ENCODE measurements at places on chromosomes 11 and 22. TPM values are rescaled to one million over a fixed set of nuclear protein-coding genes. Genes with fewer than 3 reads are reported as not detected.

GRCh38 chr11:33266393-33267215 lies 9.4 kb downstream of the HIPK3 start:
- H3K4me3 ChIP-seq, result no peak overlapping the region
- H3K36me3 ChIP-seq, result no peaks in the 10 kb centered on the region
- no peaks in the 10 kb centered on the region for H3K27me3 ChIP-seq
- no peak for DNase-seq

DNA sequence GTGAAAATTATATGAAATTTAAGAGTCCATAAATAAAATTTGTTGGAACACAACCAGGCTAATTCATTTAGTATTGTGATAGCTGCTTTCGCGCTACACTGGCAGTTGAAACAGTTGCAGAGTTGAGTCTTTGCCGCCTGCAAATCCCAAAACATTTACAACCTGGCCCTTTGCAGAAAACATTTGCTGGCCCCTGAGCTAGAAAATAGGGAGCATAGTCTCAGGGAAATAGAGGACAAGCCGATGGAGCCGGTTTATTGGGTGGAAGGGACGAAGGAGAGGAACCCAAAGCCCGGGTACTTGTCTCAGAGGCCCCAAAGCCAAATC lies 527 bp upstream of the SAC3D1 start:
- H3K4me1 ChIP-seq, result peaks cover 13% of the 10 kb centered on the region
- DNase-seq, result no peak
- H3K4me3 ChIP-seq, result peak overlapping the region; percentile 85
- peaks cover 6% of the 10 kb centered on the region for H3K36me3 ChIP-seq

DNA sequence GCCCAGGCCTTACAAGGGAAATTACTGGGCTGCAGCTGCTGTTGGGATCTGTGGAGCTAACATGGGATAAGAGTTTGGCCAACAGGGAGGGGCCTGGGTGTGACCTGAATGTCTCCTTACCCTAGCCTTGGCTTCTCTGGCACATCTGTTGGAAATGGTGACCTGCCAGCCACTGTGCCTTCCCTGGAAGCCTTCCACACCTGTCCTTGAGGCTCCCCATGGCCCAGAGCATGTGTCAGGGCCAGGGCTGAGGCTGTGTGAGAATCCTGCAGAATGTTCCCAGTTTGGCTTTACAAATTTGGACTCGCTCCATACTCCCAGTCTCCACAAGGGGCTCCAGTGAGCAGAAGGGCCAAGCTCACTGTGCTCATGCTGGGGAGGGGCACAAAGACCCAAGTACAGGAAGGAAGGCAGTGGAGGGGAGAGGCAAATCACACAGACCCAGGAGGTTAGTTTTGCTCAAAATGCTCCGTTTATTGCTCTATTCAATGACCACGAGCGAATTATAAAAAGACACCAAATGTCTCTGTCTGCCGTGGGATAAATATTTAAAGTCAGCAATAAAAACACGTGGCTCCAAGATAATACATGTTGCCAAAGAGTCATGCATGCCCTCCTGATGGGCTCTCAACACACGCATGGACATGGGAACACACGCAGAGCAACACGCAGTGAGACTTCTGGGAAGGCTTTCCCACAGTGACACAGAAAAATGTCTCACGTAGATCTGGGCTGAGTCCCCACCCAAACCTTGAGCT lies 1.7 kb upstream of the IGSF22 start:
- H3K27ac ChIP-seq, result no peak overlapping the region
- DNase-seq, result peak; percentile 91
- H3K4me1 ChIP-seq, result no peaks in the 10 kb centered on the region

GRCh38 chr22:36617694-36618522 lies 85.6 kb downstream of the CACNG2 start:
- no peak overlapping the region for H3K27ac ChIP-seq
- DNase-seq, result no peak
- peaks cover 30% of the 10 kb centered on the region for H3K27me3 ChIP-seq

Gene ACRV1
- total RNA-seq, result not detected

- H3K27me3 ChIP-seq, result peaks cover 2% of the 10 kb centered on the region
- peaks cover 4% of the 10 kb centered on the region for H3K4me1 ChIP-seq
- no peaks in the 10 kb centered on the region for H3K36me3 ChIP-seq
- no peak overlapping the region for H3K4me3 ChIP-seq
These were observed 39.8 kb upstream of the NNMT start for GRCh38 chr11:114256176-114256966.

GRCh38 chr11:61361741-61362541 lies at the start of the genes CYB561A3 and TMEM138:
CYB561A3 (minus strand) TSS chr11:61361882; CDS start chr11:61356713, 5,169 bp downstream.
TMEM138 (plus strand) TSS chr11:61362374; CDS start chr11:61364391, 2,017 bp downstream.
- H3K4me1 ChIP-seq, result peaks cover 45% of the 10 kb centered on the region
- peak within 1 kb of the TSS; percentile 84 for H3K4me3 ChIP-seq
- no peaks in the 10 kb centered on the region for H3K27me3 ChIP-seq
- peak; percentile 97 for DNase-seq

GRCh38 chr11:62865635-62866034 lies 15.1 kb upstream of the SLC3A2 start:
- no peaks in the 10 kb centered on the region for H3K36me3 ChIP-seq
- H3K4me1 ChIP-seq, result no peaks in the 10 kb centered on the region
- no peak overlapping the region for H3K4me3 ChIP-seq
- no peaks in the 10 kb centered on the region for H3K27me3 ChIP-seq
- no peak overlapping the region for H3K27ac ChIP-seq

Gene PTPN5
- not detected for total RNA-seq

DNA sequence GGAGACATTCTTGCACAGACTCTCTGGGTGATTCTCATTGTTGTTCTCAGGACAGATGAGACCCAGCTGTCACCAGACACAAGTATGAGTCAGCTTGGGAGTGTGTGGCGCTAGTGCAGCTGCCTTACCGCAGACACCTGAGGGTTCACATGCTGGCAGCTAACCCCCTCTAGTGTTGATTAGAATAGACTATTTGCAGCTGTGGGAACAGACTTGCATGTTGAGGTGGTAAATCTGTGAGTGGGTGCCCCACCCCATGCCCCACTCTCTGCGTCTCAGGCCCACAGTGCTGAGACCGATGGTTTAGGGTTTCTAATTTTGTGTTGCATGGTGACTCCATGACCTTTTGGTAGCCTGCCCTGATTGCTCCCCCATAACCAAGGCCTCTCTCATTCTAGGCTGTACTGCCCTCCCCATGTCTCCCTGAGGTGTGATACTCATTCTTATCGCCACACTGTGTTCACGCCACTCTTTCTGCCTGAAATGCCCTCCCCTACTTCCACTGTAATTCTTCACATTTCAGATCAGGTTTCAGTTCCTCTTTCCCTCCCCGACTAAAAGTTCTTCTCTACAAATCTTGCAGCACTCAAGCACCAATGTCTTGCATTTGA lies 73.7 kb upstream of the KIRREL3 start:
- peak; percentile 55 for DNase-seq
- H3K4me1 ChIP-seq, result no peaks in the 10 kb centered on the region
- H3K27ac ChIP-seq, result no peak overlapping the region
- no peaks in the 10 kb centered on the region for H3K36me3 ChIP-seq
- H3K4me3 ChIP-seq, result no peak overlapping the region
- H3K27me3 ChIP-seq, result peaks cover 16% of the 10 kb centered on the region

DNA sequence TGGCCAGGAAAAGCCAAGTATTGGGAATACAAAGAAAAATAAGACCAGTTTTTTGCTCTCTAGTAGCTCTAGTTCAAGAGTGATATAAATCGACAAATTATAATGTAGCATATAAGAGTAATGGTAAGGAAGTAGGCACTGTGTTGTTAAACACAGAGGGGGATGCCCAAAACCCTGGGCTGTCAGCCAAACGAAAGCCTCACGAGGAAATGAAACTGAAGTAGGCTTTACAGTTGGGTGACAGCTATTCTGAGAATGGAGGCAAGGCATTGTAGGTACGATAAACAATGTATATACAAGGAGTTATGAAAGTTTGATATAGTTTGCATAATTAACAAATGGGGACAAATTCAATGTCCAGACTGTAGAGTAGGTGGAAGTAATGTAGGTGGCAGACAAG lies 176.4 kb downstream of the FAM181B start:
- H3K36me3 ChIP-seq, result no peaks in the 10 kb centered on the region
- H3K27ac ChIP-seq, result no peak overlapping the region
- H3K27me3 ChIP-seq, result no peaks in the 10 kb centered on the region
- H3K4me3 ChIP-seq, result no peak overlapping the region
- no peaks in the 10 kb centered on the region for H3K4me1 ChIP-seq

- peaks cover 18% of the 10 kb centered on the region for H3K4me1 ChIP-seq
- no peak for DNase-seq
- no peaks in the 10 kb centered on the region for H3K36me3 ChIP-seq
- peaks cover 22% of the 10 kb centered on the region for H3K27me3 ChIP-seq
These were observed 85.0 kb upstream of the RCN1 start for GRCh38 chr11:32005786-32006416.

Gene GRK3
- total RNA-seq, result 1.8 TPM

DNA sequence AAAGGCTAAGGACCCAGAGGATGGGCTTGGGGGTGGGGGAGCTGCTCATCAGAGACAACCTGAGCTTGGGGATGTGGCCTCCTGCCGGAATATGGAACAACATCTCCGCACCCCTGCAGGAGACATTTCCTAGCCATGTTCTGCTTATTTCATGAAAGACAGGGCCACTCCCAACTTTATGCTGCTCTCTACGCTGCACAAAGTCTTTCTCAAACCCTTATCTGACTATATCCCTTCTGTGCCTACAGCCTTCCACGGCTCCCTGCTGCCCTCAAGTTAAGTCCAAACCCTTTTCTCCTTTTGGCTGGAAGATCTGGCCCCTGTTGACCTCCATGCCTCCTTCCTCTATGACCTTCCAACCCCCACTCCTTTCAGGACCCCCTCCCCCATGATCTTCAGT lies 562.0 kb downstream of the MN1 start:
- H3K27ac ChIP-seq, result peak overlapping the region; percentile 70
- no peaks in the 10 kb centered on the region for H3K27me3 ChIP-seq
- DNase-seq, result peak; percentile 61
- H3K4me1 ChIP-seq, result peaks cover 22% of the 10 kb centered on the region
- H3K36me3 ChIP-seq, result no peaks in the 10 kb centered on the region
- H3K4me3 ChIP-seq, result no peak overlapping the region

Gene KCNJ1
- total RNA-seq, result not detected

GRCh38 chr11:92839450-92839849 lies 130.0 kb upstream of the MTNR1B start:
- H3K27ac ChIP-seq, result no peak overlapping the region
- no peaks in the 10 kb centered on the region for H3K4me1 ChIP-seq
- H3K27me3 ChIP-seq, result no peaks in the 10 kb centered on the region
- H3K36me3 ChIP-seq, result no peaks in the 10 kb centered on the region

GRCh38 chr22:30041475-30041874 lies 38.8 kb upstream of the HORMAD2 start:
- H3K27me3 ChIP-seq, result no peaks in the 10 kb centered on the region
- no peak overlapping the region for H3K4me3 ChIP-seq
- DNase-seq, result no peak

DNA sequence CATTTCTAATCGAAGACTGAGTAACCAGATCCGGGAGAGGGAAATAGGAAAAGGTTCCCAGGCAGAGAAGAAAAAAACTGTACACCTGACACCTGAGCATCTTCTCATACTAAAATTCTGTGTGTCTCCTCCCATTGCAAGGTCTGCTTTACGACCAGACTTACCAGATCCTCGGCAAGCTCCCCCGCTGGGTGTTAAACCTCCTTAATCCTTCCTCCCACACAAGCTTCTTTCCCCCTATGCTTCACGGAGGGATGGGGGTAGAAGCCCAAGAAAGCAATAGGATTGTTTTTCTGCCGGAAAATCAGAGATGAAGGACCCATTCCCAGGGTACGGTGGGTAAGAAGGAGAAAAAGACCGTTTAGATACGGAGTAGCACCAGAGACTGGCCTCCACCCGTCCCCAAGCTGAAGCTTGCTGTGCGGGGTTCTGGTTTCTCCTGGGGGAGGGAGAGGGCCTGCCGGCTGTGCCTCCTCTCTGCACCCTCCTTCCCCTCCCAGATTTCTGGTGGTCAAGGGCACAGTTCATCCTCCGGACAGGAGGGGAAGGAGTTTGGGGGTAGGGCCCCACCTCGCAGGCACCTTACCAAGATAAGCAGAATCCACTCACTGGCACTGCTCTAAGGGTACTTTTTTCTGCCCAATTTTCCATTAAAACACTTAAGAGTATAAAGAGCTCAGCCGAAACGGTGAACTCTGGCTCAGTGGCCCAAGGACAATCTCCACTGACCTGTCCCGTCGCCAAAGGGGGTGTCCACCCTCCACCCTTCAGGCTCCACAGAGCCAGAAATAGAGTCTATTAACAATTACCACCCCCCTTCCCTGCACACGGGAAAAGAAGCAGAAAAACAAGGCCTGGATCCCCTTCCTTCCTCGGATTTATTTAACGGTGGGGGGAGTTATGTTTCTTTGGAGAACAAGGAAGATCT lies 1.2 kb downstream of the TOB2 start:
- DNase-seq, result no peak
- peak overlapping the region; percentile 98 for H3K27ac ChIP-seq
- H3K36me3 ChIP-seq, result peaks cover 16% of the 10 kb centered on the region
- peaks cover 21% of the 10 kb centered on the region for H3K4me1 ChIP-seq
- no peaks in the 10 kb centered on the region for H3K27me3 ChIP-seq

Gene PGM2L1
- 7.2 TPM for total RNA-seq

DNA sequence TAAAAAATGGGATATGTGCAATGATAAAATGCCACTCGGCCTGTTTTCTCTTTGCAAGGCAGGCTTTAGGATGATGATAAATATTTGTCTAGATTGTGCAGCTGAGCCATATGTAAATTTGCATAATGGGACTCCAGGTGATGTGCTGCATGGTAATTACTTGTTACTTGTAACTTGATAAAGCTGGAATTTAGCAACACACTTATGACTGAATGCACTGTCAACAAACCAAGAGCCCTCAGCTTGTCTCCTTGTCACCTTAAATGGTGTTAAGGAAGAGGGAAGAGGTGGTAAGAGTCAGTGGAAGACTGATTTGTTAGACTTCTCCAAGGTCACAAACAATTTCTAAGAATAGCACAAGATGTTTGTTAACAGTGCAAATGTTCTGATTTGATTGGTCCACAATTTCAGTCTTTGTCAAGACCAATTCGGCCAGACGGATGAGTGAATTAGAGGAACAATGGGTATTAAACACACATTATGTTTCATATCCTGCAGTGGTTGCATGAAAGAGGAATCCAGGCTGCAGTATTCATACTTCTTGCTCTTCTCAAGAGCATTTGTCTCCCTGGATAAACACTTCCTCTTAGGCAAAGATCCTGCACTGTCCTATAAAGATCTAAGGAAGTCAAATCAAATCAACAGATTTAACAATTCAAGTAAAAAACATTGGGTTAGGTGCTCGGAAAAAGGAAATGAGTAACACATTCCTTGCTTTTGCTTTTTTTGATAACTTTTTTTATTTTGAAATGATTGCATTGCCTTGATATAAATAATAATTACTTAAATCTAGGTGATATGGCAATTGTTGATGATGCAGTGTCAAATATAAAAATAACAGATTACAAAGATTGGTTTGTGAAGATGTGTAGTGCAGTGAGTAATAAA lies 448.3 kb upstream of the DDI1 start:
- H3K27me3 ChIP-seq, result no peaks in the 10 kb centered on the region
- no peak overlapping the region for H3K27ac ChIP-seq
- no peak overlapping the region for H3K4me3 ChIP-seq

All from osteoblast (primary cell).